ENCODE measurements at places on chromosomes 5 and 9.

DNA sequence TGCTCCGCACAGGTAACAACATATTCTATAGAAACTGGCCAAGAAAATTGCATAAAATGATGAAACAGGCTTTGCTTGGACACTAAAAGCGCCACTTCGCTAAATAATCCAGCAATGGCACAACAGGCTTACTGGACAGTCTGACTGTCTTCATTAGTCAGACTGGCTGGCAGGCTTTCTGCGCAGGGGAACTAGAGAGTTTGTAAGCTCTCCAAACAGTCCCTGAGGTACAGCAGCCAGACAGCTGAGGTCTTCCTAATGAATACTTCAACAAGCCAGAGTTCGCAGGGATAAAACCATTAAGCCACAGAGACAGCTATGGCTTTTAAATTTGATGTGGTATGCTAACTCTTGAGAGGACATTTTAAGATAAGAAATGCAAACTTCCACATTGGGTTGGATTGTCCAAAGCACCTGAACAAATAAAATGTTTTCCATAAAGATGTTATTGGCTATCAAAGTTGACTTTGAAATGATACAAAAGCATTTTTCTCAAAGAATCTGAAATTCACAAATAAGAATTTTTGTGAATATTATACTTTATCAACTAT, 20.7 kb downstream of the PLK2 start:
- no peak for DNase-seq

DNA sequence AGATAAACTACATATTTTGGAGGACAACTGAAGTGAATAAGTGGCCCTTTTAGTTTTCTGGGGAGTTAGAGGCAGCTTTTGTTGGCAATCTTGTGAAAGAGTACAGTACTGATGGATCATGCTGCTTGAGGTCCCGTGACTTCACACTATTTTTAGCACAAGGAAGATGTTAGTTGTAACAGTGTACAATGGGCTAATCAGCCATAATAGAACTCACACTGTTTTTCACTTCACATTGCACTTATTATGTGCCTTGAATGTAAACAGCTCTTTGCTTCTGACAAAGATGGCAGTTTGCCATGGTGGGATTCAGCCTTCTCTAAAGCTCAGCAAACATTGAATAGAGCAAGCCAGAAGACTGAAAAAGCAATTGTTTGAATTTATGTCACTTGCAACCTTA, 176.7 kb upstream of the ZNF608 start:
- no peak for DNase-seq

GRCh38 chr5:93022796-93023447, 558.1 kb downstream of the NR2F1-AS1 start:
- no peak for DNase-seq

DNA sequence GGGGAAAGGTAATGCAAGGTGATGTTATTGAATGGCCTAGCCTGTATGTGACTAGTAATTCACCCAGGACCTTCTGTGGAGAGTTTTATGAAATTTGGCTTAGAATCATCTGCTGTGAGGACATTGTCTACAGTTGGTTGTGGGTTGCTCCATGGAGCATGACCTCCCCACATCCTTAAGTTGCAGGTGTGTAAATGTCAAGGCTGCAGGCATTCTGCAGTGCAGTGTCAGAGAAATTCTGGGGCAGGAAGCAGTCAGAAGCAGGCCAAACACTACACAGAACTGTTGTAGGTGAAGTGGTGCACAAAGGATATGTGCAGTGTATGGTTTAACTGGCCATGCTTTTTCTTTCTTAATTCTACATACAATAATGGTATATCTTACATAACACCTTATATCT, 588.3 kb downstream of the EBF1 start:
- no peak for DNase-seq

- DNase-seq = no peak
These were observed 19.8 kb downstream of the TDRD7 start for GRCh38 chr9:97431549-97432143.

DNA sequence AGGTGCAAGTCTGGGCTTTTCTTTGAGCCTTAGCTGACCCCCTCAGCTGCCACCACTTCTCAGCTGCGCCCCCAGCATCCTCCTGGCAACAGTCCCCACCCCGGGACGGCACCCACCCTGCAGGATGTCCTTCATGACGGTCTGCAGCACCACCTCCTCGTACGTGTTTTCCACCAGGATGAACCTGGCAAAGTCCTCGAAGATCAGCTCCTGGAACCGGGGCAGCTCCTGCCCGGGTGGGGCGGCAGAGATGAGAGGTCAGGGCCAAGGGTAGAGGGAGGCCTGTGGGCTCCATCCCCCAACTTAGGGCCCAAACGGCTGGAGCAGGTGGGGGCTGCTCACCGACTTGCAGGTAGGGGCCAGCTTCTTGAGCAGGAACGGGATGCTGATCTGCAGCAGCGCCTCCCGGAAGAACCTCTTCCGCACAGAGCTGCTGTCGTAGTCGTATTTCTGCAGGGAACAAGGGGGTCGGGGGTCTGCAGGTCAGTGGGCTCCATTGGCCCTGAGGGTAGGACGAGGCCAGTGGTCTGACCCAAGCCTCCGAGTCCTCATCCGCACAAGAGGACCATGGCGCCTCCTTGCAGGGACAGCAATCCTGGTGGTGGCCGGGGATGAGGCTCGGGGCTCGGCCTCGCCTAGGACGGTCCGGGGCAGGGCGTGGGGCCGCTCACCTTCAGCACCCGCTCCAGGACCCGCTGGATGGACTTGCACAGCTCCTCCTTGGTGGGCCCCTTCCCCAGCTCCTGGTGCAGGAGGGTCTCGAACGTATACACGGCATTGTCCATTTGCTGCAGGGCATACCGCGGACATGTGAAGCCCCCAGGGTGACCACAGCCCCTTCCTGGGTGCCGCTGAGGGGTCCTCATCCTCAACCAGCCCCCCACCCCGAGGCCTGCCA, 56.7 kb downstream of the LRSAM1 start:
- no peak for DNase-seq

GRCh38 chr9:110156902-110157301, 51.1 kb downstream of the C9orf152 start:
- no peak for DNase-seq

DNA sequence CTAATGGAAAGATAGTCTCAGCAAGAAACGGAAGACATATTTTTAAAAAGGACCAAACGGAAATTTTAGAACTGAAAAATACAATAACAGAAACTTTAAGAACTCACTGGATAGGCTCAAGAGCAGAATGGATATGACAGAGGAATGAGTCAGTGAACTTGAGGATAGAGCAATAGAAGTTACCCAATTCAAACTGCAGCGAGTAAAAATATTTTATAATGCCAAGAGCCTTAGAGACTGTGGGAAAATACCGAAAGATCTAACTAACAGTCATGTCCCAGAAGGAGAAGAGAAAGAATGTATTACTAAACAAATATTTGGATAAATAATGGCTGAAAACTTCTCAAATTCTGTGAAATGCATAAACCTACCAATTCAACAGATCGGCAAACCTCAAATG, 40.8 kb downstream of the ADAMTS2 start:
- no peak for DNase-seq

- no peak for DNase-seq
These were observed at the start of gene IGFBPL1 for GRCh38 chr9:38423973-38424843. Gene IGFBPL1, minus strand, starts transcription at chr9:38424454. Its CDS starts 30 bp downstream, at chr9:38424424.

- DNase-seq = peak; percentile 2
These were observed 534 bp downstream of the ERP44 start for GRCh38 chr9:100098046-100098886.

GRCh38 chr9:136511670-136512592, 29.1 kb upstream of the SEC16A start:
- DNase-seq = no peak

DNA sequence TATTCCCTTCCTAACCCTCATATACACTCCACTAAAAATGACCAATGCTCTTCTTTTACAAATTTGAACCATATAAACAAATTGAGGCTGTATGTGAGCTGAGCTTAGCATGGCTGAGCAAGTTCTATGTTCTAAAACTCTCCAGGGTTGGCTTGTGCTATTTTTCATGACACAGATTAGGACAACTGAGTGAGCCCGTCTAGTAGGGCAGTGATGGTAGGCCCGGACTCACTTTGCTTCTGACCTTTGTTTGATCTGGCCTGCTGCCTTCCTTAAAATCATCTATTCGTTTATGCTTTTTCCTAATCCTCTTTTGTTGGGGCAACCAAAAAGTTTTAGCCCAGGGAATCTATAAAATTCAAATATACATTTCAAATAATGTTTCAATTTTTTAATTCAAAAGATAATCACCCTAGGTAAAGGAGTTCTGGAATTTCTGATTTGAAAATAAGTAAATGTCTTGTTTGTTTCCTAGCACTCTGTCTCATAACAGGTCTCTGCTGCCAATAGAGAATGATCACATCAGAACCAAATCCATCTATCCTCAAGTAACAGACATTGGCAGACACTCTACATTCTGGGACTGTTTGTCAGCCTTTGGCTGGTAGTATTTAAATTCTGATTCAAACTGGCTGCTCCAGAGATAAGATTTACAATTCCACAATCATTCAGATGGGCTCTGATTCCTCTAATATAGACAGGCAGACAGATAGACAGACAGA, 217.0 kb upstream of the TARS1 start:
- no peak for DNase-seq

GRCh38 chr5:134345996-134346395, 21.0 kb downstream of the CDKL3 start:
- no peak for DNase-seq

- no peak for DNase-seq
These were observed 186.3 kb downstream of the MARCHF11 start for GRCh38 chr5:15993334-15993733.

- DNase-seq = no peak
These were observed 38.0 kb upstream of the FOXI1 start for GRCh38 chr5:170067574-170068170.

GRCh38 chr5:61675015-61675692, 343.1 kb downstream of the ZSWIM6 start:
- DNase-seq = no peak

DNA sequence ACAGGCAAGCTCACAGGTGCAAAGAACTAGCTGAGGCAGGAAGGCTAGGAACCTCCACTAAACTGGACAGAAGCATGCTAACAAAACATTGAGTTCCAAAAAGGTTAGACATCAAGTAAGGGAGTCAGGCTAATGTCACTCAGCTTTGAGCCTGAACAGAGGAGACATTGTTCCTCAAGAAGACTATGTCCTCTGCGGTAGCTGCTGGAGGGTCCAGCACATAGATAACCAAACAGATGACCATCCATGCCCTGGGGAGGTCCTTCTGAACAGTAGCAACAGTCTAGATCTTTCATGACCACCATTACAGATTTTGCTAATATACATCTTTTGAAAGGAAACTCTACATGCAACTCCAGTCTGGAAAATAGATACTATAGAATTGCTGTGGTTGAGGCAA, 57.7 kb downstream of the CYSTM1 start:
- DNase-seq = no peak

- DNase-seq = no peak
These were observed 474.2 kb downstream of the GADD45G start for GRCh38 chr9:90078988-90079421.

DNA sequence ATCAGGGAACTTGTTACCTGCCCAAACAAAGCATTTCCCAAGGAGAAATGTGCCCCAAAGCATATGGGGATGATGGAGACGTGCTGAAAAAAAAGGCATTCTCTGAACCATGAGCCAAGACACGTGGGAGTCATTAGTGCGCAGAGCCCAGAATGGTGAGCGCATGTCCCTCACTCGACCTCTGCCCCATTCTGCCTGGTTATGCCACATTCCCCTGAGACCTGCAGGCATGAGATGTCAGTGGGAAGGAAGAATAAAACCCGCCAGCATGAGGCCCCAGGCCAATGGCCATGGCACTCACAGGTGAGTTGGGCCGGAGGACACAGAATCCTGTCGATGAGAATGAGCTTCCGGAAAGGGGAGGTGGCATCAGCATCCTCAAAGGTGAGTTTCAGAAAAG, 228.9 kb downstream of the CDK5RAP2 start:
- DNase-seq = no peak

DNA sequence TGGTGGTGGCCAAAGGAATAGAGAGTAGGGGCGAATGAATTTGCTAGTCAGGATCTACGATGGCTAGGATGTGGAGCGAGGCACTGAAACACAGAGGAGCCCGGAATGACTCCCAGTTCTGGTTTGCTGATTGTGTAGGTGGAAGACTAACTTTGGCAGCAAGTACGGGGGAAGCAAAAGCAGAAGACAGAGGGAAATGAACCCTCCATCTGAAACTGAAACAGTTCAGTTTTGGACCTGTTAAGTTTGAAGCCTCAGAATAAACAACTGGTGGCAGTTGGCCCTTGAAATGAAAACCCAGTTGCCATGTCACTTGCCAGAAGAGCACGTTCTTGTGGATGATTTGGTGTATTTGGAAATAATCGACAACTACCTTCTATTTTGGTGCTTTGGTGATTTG, 15.4 kb upstream of the SMIM15 start:
- no peak for DNase-seq

DNA sequence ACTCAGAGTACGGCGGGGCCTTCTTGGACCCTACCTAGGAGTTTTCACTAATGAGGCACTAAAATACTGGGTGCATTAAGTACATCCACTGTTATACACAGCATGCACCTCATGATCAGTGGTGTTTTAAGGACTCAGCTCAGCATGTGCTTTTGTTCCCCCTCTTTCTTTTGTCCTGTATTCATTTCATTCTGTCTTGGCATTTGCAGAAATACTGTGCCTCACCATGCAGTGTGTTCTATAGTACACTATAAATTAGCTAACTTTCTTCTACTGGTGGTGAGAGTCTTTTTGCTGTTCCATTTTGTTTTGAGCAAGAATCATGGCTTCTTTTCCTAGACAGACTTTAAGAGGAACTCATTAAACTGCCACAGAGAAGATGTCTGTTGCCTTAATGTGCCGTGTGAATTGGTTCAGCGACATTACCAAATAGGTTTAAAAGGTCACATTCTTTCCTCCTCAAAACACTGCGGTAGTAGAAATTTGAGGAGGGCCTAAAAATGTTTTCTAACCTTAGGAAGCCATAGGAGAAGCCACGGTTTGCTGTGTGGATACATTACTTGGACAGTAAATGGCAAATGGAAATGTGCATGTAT, 276.6 kb downstream of the MAST4 start:
- DNase-seq = no peak

DNA sequence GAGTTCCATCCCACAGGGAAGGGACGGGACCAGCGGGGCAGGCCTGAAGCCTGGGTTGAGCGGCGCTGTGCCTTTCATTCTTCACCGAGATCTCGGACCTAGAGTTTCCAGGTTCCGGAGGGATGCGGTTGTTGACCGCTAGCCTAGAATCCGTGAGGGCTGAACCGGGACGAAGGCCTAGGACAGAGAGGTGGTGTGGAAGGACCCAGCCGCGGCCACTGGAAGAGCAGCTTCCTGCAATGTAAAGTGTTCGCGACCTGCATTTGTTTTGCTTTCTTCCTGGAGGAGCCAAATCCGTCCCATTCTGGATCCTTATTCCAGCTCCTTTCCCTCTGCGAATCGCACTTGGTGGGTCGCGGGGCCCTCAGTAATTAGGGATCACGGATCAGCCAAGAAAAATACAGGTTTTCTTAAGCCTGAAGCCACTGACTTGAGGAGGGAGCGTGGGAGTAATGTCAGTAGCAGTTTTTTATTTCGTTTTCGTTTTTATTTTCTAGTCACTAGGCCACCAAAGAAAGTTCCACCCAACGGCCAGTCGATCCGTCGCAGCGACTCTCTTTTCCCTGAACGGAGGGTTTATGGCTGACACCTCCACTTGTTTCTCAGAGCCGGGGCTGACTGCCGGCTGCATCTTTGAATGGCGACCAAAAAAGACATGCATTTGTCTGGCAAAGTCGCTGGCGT, 48.6 kb downstream of the ANXA2R start:
- no peak for DNase-seq

Measured in CD4-positive, alpha-beta T cell (primary cell).